ENCODE measurements at places on chromosomes 16 and 17. TPM values are rescaled to one million over a fixed set of nuclear protein-coding genes. Genes with fewer than 3 reads are reported as not detected.

GRCh38 chr16:84047626-84048025, 5.0 kb upstream of the SLC38A8 start:
- H3K4me1 ChIP-seq, result peaks cover 1% of the 10 kb centered on the region
- H3K27ac ChIP-seq, result no peak overlapping the region
- H3K27me3 ChIP-seq, result no peaks in the 10 kb centered on the region
- H3K36me3 ChIP-seq, result peaks cover 38% of the 10 kb centered on the region

- no peak overlapping the region for H3K27ac ChIP-seq
- H3K27me3 ChIP-seq, result no peaks in the 10 kb centered on the region
- no peak overlapping the region for H3K4me3 ChIP-seq
- no peak for DNase-seq
These were observed 106.4 kb downstream of the PARN start for GRCh38 chr16:14523632-14524031.

C16orf46 gene
- total RNA-seq, result 1.4 TPM

DNA sequence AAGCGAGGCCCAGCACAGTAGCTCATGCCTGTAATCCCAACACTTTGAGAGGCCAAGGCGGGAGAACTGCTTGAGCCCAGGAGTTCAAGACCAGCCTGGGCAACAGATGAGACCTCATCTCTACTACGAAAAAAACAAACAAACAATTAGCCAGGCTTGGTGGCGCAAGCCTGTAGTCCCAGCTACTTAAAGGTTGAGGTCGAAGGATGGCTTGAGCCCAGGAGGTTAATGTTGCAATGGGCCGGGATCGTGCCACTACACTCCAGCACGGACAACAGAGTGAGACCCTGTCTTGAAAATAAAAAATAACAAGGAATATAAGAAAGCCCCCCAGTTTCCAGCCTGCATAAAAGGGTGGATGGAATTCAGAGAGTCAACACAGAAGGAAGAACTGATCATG, 40.3 kb downstream of the ARHGAP17 start:
- H3K4me1 ChIP-seq, result peaks cover 6% of the 10 kb centered on the region
- H3K4me3 ChIP-seq, result no peak overlapping the region
- DNase-seq, result no peak
- peaks cover 7% of the 10 kb centered on the region for H3K36me3 ChIP-seq
- no peak overlapping the region for H3K27ac ChIP-seq
